ENCODE measurements at places on chromosomes 13 and 19.
A peak's percentile ranks its signal among the peaks of the same experiment; 100 is the strongest.

DNA sequence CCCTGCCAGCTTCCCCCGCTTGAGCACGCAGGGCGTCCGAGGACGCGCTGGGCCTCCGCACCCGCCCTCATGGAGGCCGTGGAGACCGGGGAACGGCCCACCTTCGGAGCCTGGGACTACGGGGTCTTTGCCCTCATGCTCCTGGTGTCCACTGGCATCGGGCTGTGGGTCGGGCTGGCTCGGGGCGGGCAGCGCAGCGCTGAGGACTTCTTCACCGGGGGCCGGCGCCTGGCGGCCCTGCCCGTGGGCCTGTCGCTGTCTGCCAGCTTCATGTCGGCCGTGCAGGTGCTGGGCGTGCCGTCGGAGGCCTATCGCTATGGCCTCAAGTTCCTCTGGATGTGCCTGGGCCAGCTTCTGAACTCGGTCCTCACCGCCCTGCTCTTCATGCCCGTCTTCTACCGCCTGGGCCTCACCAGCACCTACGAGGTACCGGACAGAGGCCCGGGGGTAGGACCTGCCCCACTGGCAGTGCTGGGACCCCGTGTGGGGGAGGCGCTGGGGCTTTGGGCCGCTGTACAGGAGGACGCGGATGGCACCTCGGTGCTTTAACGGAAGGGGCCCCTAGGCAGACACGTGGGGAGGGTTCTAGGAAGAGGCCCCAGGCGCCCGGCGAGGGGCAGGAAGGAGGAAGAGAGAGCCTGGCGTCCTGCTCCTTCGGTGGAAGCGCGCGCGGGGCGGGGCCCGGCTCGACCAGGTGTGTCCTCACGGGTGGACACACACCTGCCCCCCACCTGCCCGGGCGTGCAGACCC is 681 bp downstream of the SLC5A5 start:
- DNase-seq = no peak

- no peak for DNase-seq
Observed at GRCh38 chr13:47252627-47253026, 355.8 kb upstream of the HTR2A start.

GRCh38 chr13:111508164-111508870 is 187.9 kb downstream of the TEX29 start:
- peak; percentile 25 for DNase-seq

- no peak for DNase-seq
Observed at GRCh38 chr13:39864221-39864620, 208.8 kb downstream of the COG6 start.

All from RWPE2 (cell line).